ENCODE measurements at places on chromosomes 7 and 10. TPM values are rescaled to one million over a fixed set of nuclear protein-coding genes. Genes with fewer than 3 reads are reported as not detected.

DNA sequence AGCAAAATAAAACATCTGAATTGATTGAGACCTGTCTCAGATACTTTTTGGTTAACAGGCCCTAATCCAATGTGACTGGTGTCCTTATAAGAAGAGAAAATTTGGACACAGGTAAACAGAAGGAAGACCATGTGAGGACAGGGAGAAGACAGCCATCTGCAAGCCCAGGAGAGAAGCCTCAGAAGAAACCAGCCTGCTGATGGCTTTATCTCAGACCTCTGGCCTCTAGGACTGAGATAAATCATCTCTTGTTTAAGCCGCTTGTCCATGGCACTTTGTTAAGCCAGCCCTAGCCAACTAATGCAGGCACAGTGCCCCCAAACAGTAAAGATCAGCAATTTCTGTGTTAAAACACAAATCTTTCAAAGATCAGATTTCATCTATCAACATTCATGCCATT lies 41.8 kb upstream of the FIGNL1 start:
- no peak for DNase-seq

The ASAH2B gene
- 14.3 TPM for polyA plus RNA-seq

GRCh38 chr7:601595-602340 lies 82.1 kb upstream of the PDGFA start:
- DNase-seq, result no peak

The ANKRD2 gene
- 0.22 TPM for polyA plus RNA-seq

DNA sequence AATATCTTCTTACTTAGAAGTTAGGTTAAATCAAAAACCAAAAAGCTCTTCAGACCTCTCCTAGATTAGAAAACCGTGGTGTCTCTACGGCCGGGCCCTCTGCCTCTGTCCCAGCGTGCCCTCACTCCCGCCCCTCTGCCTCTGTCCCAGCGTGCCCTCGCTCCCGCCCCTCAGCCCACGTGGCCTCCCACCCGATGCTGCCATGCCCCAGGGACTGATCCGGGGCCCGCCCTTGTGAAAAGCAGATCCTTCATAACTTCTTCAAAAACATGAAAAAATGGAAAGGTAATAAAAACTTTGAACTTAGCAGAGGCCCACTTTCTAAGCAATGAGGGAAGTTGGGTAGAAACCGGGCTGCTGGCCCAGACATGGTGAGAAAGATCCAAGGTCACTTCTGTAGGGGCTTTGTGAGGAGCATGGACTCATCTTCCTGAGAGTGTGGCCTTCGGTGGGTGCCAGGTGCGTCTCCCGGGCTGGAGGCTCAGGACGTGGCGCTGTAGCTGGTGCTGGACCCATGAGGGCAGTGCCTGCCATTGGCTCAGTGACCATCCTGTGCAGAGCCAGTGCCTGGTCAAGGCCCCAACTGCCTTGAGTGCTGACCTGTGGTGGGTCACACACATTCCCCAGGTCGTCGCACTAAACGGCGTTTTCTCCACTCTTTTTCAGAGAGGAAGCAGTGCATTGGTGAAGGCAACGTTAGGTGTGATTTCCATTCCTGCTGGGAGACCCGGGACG lies 4.9 kb upstream of the DPYSL4 start:
- no peak for DNase-seq

DNA sequence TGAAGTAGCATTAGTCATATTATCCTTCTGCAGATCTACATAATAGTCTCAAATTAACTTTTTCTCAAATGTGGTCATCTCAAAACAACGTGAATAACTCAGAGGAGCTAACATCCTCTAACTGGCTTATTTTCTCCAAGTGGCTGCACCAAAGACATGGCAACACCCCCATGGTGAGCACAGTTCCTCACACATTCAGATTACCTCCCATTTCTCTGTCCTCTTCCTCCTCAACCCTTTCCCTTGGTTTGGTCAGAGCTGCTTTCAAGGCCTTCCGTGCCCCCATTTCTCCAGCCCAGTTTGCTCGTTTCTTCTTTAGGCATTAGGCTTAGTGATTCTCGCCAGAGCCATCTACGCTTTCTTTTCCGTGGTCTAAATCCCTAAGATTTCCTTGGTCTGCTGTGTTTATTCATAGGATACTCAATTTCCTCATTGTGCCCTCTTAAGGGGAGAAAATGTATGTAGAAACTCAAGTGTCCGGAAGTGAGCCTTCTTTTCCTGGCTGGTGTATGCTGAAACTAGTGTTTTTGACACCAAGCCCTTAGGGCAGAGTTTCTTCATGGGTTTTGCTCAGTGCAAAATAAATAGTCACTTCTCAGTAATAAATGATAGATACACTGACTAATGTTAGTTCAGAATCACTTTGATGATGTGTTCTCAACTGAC lies 2.6 kb downstream of the MET start:
- no peak for DNase-seq

All from right renal cortex interstitium (tissue), 3 donors.